T-helper 2 cell (primary cell): ENCODE measurements at places on chromosomes 1 and 21.

- no peak for DNase-seq
These were observed 81.6 kb downstream of the HHIPL2 start for GRCh38 chr1:222466150-222466865.

GRCh38 chr21:27024301-27024700 is 57.4 kb upstream of the ADAMTS5 start:
- DNase-seq: no peak

DNA sequence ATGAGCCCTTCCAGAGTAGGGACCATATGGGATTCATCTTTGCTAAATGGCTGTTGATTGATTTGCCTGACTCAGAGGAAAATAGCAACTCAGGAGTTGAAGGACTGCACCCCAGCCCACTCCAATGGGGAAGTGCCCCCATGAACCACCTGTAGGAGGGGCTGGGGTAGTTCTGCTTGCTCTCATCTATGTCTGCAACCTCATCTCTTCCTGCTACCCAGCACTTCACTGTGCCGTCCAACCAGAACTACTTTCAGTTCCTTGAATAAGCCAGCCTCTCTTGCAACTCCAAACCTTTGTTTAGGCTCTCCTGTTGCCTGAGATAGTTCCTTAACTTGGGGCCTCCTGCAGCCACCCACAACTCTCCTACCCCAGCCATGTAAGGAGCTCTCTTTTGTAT is 26.6 kb downstream of the BEND5 start:
- DNase-seq: no peak

DNA sequence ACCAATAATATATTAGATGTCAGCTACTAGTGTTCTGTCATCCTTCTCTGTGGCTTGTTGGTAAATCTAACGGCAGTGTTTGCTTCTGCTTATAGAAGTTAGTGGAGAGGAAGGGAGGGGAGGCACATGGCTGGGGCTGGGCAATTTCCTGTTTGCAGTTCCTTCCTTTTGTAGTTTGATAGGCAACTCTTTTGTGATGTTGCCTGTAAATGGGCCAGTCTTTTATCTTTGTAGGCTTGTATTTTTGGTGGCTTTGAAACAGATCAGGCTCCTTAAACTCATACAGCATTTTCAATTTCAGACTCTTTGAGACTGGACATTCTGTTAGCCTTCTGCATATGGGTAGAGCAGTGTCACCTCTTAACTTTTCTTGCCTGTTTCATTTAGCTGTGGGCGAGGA is 48.1 kb downstream of the CDC14A start:
- peak; percentile 65 for DNase-seq

DNA sequence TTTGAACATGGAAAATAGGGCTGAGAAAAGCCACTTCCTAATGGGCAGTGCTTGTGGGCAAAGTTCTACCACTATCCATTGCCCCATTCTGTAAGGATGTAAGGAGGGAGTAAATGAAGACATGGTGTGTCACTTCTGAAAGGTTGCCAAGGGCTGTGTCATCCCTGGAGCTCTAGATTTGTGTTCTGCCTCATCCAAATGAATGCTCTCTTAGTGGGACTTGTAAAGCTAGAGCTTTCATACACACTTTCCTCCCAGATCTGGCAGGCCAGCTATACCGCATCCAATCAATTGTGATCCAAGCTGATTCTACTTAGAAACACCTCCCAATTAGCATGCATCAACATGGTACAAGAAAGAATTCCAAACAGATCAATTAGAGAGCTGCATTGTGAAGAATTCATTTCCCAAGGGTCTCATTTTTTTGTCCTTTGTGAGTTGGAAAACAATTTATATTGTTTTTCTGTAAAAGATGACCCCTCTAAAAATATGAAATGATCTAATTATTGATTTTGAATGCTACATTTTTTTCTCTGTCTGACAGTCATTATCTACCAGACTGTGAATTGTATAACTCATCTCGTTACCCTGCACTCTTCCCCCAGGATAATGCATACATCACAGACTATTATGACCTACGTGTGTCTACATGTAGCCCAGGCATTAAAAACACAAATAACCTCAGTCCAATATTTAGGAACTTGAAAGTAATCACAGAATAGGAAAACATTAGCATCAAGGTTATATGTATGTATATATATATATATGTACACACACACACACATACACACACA is 117.1 kb upstream of the DUSP10 start:
- DNase-seq: no peak

DNA sequence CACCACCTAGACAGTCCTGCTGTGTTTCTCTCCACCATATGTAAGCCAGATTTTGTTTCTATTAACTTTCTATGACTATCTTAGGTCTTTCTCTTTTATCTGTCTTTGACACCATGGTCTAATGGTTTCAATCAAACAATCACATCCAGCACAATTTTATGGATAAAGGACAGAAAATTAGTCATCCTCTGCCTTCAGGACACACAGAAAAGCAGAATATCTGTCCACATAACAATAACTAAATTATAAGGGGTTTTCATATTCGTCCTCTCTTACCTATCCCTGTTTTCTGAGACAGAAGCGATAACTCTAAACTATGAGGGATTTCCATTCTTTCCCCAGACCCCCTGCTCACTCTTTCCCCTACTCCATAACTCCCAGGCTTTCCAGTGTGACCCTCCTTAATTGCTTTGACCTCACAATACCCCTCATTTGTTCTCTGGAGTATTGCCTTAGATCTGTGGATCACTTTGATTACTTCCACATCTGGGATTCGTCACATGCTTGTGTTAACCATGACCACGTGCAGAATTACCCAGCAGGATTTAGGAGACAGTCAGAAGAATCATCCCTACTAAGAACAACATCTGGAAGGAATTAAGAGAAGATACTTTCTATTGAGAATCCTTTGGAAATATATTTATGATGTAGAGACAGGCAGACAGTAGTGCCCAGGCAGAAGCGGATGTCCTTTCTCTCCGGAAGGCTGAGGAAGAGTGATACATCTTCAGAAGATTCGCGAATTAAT is 108.2 kb upstream of the GREM2 start:
- DNase-seq: no peak

DNA sequence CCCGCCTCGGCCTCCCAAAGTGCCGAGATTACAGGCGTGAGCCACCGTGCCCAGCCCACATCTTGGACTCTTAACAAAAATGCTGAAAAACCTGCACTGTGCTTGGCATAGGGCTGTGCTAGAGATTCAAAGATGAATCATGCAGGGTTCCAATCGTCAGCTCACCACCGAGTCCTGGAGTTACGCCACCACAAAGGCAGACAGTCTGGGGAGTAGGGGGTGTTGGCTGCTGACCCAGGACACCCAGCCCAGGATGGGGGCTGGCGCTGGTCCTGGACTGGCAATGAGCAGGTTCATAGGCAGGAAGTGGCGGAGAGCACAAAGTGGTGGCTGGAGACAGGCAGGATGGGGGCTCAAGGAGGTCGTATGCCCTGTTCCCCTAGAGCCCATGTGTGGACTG is 16.0 kb downstream of the PSRC1 start:
- DNase-seq: no peak

- no peak for DNase-seq
These were observed 61.4 kb upstream of the ZNF648 start for GRCh38 chr1:182122913-182123260.

- no peak for DNase-seq
These were observed 102.9 kb downstream of the PTPN14 start for GRCh38 chr1:214448536-214448935.

DNA sequence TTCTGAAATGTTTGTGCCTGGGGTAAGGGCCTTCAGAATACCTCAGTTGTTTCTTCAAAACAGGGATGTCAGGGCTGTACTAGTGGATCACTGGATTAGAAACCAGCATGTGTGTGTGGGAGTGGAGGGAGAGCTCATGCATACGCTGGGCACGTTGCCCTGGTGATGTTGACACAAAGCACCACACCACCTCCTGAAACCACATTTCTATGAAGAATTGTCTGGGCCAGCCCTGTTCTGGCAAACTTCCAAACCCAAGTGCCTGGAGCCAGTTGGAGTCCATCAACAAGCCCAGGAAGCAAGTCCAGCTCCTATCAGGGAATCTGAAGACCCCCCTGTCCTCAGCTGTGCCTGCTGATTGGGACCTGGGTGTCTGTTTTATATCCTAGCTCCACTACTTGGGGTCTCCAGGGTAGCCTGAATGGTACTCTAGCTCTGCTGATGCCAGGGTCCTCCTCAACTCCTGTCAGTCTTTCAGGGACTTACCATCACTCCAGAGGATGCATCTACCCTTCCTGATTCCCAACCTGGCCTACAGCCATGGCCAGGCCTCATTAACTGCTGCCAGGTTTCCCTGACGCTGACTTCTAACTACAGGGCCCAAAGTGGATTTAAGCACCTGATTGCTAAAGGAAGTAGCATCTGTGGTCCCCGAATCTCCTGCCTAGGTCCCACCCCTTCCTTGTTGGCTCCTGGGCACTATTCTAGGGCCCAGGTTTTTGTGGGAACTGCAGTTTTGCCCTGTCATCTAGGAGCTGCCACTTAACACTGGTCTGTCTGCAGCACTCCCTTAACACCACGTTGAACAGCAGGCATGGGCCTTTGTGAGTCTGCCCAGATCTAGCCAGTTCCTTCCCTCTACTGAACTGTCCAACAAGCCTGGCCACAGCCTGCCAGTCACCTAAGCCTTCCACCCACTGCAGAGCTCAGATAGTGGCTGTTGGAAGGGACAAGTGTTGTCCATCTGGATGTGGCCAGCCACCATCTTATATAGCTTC is 45.5 kb downstream of the LPAR3 start:
- no peak for DNase-seq

DNA sequence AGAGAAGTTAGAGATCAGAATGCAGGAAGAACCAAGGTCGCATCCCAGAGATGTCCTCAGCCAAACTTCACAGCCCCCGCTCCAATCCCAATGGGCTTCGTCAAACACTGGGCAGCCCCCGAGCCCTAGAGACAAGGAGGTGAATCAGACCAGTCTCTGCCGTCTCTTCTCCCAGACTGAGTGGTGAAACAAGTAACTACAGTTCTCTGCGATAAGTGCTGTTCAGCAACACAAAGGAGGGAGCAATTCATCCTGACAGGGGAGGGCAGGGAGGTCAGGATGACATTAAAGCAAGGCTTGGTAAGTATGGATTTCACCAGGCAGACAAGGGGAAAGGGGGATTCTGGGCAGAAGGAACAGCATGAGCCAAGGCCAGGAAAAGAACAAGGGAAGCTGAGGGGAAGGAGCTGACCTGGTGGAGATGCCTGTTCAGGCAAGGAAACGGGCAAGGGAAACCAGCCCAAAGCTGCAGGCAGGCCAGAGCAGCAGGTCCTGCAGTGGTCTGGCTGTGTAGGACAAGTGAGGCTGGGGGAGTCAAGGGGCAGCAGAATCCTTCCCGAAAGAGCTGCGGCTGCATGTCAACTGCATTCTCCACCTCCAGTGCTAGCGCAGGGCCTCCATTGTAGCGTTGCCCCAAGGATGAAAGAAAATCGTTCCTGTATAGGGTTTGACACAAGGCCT is 13.6 kb upstream of the ERI3 start:
- no peak for DNase-seq

DNA sequence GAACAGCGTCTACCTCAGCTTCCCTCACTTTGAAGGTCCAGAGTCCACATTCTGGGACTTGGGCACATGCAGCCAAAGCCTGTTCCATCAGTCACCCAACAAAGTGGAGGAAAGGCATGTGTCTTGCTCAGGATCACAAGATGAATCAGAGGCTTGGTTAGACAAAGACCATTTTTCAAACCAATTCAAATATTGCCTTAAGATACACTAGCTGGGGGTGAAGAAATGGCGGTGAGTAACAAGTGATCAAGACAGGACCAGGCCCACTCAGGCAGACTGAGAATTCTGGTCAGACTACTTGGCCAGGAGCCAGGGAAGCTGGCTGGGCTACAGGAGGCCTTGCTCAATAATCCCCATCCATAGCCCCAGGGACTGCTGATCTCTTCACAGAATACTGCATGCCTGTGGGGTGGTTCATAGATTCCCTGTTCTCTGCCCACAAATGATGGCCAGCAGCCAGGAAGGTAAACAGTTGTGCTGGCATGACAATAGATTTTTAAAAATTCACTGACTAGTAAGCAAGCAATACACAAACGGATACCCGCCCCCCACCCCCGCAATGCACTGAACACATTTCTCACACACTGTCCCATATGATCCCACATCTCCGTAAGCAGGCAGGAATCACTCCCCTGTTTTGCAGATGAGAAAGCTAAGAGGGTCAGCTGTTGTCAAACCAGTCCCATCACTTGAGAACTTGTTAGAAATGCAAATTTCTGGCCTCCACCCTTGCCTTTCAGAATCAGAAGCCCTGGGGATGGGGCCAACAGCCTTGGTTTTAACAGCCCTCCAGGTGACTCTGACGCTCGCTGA is 27.2 kb downstream of the ERI3 start:
- DNase-seq: no peak

- DNase-seq: no peak
These were observed 43.8 kb downstream of the FAM78B start for GRCh38 chr1:166122873-166123466.

DNA sequence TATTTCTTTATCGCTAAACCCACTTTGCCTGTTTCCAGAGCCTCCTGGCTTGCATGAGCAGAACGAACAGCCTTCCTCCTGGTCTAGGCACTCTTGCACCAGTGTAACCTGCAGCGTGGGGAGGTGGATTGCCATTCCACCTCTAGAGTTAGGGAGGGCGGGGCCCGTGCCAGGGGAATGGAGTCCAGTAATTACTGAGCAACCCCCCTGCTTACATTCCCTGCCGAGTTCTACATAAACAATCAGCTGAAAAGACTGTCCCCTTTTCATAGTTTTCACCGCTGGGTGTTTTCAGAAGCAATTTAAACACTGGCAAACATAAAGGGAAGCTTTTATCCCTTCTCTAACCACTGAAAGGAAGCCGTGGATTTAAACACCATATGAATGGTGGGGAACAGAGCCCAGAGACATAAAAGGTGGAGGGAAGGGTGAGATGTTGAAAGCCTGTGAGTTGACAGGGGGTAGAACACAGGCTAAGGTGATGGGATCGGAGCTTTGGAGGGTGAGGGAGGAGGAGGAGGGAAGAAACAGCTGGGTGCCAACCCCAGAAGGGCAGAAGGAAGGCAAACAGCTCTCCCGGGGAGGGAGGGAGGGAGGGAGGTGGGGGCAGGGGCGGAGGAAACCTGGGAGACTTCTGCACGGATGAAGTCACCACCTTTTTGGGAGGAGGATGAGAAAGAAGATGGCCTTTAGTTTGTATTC is 68.0 kb upstream of the WDR26 start:
- no peak for DNase-seq

DNA sequence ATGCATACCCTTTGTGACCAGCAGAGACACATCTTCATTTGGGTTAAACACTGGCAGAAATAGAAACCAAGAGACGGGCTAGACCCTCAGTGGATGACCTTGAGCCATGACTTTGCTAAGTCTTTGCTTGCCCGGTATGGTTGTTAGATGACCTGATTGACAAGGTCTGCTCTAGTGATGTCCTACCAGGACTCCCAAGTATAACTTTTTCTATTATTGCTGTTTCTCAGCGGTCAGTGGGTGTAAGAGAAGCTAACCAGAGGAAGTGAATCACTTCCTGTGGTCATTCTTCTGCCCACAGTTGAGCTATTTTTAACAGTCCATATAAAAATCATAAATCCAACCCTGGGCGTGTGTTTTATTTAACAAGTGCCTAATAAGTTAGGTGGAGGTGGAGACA is 126.2 kb upstream of the ETS2 start:
- DNase-seq: no peak
